ENCODE measurements at places on chromosomes 3 and 15.

DNA sequence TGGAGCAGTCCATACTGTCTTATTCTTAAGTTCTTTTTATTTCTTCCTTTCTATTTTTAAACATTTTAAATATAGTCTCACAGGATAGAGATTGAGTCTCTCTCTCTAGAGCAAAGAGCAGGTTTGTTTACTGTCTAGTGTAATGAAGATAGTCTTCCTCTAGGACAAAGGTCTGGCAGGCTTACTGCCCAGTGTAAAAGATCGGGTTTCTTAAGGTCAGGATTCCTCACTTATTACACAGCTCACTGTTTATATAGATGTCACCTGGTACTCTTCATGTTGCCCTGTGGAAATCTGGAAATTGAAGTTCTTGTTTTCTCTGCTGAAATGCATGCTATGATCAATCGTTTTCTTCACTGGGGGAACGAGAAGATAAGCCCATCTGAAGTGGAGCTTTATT lies 76.0 kb downstream of the ZBBX start:
- no peak for DNase-seq

- no peak for DNase-seq
These were observed 549.8 kb upstream of the AGTR1 start for GRCh38 chr3:148147903-148148302.

DNA sequence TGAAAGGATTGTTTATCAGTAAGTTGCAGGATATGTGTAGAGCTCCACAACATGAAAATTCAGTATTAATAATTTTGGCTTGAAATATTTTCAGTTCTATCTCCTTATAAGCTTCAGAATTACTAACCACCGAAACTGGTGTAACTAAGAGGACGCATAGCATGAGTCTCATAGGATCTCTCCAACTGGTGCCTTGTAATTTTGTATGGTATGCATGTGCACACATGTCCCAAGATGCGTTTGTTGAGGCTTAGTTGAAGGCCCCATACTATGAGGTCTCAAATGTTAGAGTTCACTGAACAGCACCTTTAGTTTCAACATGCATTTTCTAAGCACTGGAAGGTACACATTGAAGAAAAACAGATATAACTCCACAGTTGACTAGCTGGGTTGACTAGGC lies 195.4 kb downstream of the TP63 start:
- no peak for DNase-seq

GRCh38 chr3:158925828-158926494 lies 124.1 kb downstream of the MFSD1 start:
- no peak for DNase-seq

DNA sequence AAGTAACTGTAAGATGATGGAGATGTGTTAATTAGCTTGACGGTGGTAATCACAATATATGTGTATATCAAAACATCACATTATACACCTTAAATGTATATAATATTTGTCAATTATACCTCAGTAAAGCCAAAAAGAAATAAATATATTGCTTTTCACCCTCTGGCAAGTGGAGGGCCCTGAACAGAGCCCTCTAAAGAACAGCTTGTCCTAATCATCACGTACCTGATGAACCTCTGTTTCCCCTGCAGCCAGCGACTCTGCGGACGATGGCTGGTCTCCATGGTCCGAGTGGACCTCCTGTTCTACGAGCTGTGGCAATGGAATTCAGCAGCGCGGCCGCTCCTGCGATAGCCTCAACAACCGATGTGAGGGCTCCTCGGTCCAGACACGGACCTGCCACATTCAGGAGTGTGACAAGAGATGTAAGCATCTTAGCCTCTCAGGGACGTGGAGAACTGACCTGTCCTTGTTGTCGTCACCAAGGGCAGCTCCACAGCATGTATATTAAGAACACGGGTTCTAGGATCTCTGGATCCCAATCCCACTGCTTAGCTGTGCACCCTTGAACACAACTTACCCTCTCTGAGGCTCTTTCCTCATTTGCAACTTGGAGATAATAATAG lies 6.3 kb downstream of the THBS1 start:
- DNase-seq: no peak

GRCh38 chr3:97917813-97918536 lies 54.3 kb downstream of the RIOX2 start:
- no peak for DNase-seq

DNA sequence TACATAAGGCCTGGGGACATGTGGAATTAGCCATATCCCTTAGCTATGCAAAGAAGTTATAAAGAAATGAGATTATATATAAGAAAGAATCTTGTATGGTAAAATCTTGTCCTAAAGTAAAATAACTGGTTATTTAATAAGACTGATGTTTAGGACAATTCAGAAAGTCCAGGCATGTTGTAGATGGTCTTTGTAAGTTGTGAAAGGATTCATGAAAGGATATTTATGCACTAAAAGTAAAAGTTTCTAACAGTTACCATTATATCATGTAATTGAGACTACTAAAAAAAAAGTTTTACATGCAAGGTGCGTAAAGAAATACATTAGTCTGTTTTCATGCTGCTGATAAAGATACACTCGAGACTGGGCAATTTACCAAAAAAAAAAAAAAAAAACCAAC lies 146.3 kb downstream of the FMN1 start:
- no peak for DNase-seq

GRCh38 chr3:129979905-129980304 lies 5.4 kb downstream of the TRH start:
- no peak for DNase-seq

GRCh38 chr3:58560771-58561311 lies 16.4 kb downstream of the FAM107A start:
- DNase-seq: no peak

GRCh38 chr3:32616267-32616962 lies 45.8 kb upstream of the DYNC1LI1 start:
- DNase-seq: no peak

GRCh38 chr3:113143353-113143752 lies 68.0 kb upstream of the BOC start:
- no peak for DNase-seq

DNA sequence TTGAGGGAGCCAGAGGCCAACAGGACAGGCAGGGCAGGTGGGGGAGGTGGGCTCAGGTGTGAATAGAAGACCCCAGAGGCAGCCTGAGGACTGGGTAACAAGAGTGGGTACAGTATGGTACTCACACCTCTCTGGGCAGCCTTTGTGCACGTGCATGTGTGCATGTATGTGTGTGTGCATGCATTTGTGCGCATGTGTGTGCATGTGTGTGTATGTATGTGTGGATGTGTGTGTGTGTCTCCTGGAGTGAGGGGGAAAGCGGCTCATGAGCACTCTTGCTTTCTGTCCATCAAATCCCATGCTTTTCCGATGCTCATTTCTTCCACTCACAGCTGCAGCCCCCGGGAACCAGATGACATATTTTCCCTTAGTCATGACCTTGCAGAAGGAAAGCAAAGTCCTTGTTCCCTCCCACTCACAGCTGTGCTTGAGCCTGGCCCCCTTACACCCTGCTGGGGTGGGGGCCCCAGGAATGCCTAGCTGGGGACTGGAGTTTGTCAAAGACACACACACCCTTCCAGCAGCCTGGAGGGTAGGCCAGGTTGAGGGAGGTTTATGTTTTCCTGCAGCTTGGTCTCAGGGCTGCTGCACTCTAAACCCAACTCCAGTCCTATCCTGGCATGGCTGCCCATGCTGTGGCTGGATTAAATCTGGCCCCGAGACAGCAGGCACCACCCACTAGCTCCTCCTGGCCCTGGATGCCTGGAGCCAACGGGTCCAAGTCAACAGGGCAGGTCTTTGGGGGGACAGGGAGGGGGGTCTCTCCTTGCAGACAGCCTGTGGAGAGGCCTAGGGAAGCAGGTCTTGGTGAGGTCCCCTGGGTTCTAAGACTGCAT lies 22.5 kb downstream of the CCDC33 start:
- DNase-seq: no peak

- no peak for DNase-seq
These were observed at the start of gene CNTN3 for GRCh38 chr3:74614107-74614967. TSS of gene CNTN3 (minus strand) at chr3:74614659. CDS start at chr3:74521112, 93,547 bp downstream.

- DNase-seq: no peak
These were observed 44.2 kb downstream of the ZMAT3 start for GRCh38 chr3:179027326-179027900.

DNA sequence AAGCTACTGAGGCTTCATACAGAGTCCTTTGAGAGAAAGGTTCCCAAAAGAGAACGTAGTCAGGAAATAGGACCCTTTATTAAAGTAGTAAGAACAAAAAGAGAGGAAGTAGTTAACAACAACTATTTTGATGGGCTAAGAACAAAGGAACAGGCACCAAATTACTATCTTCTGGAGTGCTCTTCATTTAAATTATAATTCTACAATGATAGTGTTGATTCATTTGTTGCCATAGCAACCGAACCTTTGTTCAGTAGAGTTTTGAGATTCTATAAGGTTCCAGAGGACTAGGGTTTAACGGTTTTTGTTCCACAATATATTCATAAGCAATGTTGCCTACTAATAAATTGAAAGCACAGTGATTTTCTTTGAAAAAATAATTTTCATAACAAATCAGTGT lies 78.8 kb downstream of the CMSS1 start:
- DNase-seq: no peak

- DNase-seq: no peak
These were observed 777 bp upstream of the EIF4A2 start for GRCh38 chr3:186782542-186783057.

DNA sequence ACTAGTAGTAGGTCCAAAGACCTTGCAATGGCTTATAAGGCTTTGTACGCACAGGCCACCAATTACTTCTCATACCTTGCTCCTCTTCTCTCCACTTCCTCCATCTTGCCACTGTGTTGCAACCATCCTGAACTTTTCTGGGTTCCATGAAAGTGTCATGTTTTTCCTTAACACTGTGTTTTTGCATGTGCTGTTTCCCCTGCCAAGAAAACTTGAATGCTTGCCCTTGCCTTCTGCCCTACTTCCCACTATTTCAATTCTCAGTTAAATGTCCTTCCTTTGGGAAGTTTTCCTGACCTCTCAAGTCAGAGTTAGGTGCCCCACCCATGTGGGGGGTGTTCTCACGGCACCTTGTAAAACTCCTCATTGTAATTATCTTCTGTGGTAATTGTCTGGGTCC lies 182.8 kb downstream of the THRB start:
- no peak for DNase-seq

- no peak for DNase-seq
These were observed 183.4 kb downstream of the KLF13 start for GRCh38 chr15:31510057-31510456.

DNA sequence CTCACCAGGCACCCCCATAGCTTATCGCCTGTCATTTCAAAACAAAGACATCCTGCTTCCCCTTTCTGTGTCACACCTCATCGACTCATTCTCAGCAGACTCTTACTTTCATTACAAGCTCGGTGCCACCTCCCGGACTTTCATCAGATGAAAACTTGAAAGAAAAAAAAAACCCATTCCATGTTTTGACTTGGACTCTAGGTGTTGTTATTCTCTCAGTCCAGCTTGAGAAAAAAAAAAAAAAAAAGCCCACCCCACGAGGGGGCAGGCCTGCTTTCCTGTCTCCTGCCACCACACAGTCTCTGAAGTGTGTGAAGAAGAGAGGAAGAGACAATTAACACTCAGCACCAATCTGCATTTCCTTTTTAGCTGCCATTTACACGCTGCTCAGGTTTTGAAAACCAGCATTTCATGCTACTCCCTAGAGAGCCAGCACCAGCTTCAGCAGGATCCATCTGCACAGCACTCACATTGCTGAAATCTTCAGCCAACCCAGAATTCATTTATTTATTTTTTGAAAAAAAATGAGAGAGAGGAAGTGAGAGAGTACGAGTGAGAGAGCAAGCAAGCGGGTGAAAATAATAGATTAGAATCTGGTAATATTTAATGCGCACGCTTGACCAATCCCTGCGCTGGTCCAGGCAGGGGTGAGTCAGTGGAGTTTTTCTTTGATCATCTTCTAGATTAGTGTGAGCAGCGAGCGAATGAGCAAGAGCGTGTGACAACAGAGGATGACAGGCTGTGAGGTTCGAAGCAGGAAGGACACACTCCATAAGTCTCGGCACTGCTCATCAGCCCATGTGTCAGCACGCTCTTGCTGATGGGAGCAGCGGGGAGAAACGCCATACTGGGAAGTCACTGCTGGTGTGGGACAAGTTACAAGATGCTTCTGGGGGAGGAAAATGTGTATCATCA lies 23.5 kb downstream of the ZNF80 start:
- DNase-seq: peak; percentile 85

DNA sequence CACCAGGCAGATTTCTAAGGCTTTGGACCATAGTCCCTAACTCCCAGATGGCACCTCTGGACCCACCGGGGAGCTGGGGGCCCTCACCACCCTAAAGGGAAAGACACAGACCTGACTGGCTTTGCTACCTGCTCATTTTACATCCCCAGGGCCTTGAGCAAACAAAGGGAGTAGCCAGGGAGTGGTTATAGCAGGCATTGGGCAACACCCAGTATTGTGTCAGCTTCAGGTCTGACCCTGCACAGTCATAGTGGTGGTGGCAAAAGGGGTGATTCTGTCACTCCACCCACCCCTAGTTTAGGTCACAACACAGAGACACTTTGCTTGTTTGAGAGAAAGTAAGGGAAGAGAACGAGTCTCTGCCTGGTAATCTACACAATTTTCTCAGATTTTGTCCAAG lies 352.5 kb downstream of the DIPK2A start:
- no peak for DNase-seq

GRCh38 chr15:66943456-66944095 lies 121.8 kb upstream of the SMAD3 start:
- no peak for DNase-seq

GRCh38 chr3:20071175-20071574 lies 30.9 kb downstream of the KAT2B start:
- no peak for DNase-seq

GRCh38 chr3:8653800-8654408 lies 9.3 kb upstream of the SSUH2 start:
- DNase-seq: no peak

- no peak for DNase-seq
These were observed 3.5 kb downstream of the PLEKHO2 start for GRCh38 chr15:64845183-64845611.

DNA sequence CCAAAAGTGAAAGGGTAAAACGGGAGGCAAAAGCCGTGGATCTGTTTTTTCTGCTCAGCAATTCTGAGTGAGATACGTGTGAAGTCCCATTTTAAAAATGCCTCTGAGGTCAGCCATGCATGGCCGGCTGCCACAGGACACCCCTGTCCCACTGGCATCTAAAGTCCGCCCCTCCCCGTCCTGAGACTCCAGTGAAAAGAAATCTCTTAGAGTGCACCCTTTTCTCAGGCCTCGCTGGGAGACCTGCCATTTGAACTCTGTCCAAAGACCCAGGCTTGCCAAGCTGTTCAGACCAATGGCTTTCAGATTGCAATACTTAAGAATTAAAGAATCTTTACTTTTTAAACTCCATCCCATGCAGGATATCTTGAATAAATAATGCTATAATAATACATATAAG lies 61.0 kb upstream of the SLC24A5 start:
- DNase-seq: no peak

- DNase-seq: no peak
These were observed 304.9 kb upstream of the ADAMTS9 start for GRCh38 chr3:64992530-64993285.

- peak; percentile 12 for DNase-seq
These were observed 1.1 kb downstream of the RAF1 start for GRCh38 chr3:12662593-12663400.

- DNase-seq: no peak
These were observed 211.0 kb downstream of the GABRB3 start for GRCh38 chr15:26561896-26562295.

- DNase-seq: no peak
These were observed 1009.8 kb downstream of the TUSC7 start for GRCh38 chr3:117719316-117719926.

GRCh38 chr15:78322243-78322642 lies 17.9 kb upstream of the CRABP1 start:
- no peak for DNase-seq

Measured in CD4-positive, alpha-beta T cell treated with Interleukin-4 for 1 hour (primary cell).